ENCODE measurements at places on chromosomes 5 and 9.

DNA sequence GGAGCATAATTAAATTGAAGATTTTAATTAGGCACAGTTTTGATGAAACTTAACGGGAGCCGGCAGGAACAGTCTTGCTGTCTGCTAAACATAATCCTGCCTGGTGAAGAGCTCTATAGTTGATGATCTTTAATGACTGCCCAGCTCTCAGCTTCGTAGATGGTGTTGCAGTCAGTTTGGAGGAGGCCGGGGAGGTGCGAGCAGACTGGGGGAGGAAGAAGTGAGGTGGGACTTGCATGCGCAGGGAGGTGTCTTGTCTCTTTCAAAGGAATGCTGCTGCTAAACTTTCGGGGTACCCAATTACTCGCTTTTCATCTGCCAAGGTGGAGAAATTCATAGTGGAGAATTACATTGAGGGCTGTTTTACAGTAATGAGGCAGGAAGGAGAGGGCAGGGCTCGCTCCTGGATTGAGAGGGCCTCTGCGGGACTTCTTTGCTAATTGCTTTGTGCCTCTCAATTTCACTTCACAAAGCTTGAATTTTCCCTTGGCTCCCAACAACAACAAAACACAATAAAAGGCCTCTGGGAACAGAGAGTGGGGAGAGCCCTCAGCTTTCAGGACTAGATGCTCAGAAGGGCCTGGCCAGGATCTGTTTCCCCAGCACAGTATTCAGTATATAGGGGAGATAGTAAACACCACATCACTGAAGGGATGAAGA lies 257.9 kb upstream of the ADRA1B start:
- no peak for DNase-seq

DNA sequence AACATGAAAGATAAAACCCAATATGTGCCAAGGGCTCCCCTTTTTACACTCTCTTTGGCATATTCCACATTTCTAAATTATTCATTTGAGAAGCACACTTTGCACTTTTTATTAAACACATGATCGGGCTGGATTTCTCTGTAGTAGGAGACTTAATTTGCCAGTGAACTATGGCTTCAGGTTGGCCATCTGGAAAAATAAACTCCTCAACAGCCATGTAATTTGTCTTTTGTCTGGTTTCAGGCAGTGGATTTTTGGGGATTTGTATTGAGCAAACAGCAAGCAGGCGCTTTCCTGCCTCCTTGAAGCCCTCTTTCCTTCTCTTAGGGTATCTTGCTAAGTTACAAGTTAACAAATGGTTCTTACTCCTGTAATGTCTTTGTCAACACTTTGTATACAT lies 73.0 kb upstream of the DMRTA1 start:
- no peak for DNase-seq

- DNase-seq: no peak
These were observed 234.6 kb upstream of the CD180 start for GRCh38 chr5:67431191-67431590.

DNA sequence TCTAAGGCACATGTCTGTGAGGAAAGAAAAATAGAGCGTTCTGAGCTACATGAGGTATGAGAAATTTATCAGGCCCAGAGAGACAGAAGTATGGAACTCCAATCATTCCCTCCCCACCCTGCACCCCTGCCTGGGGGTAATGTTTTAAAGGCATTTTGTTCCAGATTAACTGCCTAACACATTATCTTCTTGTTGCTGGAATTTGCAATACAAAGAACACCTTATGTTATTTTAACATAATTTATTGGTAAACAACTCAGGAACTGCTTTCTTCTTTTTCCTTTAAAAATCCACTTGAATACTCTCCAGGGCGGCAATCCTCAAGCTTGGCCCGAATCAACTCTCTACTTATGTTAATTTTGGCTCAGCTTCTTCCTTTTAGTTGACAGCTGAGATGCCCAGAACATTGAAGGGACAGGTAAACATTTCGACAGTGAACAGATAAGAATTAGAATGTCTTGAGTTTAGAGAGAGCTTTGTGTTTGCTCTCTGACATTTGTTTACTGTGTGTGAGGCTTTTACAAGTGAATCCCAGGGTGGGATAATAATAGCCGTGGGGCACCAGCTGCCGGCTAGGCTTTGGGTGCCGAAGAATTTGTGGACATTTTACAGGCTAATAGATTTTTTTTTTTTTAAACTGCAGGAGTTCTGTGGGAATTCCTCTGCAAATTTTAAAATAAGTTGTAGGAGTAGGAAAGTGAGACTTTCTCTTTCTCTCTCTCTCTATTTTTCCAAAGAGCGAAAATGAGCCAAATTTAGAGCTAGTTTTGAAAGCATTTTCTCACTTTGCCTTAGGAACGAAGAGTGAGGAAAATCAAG lies 96.4 kb upstream of the TAF11L2 start:
- no peak for DNase-seq

DNA sequence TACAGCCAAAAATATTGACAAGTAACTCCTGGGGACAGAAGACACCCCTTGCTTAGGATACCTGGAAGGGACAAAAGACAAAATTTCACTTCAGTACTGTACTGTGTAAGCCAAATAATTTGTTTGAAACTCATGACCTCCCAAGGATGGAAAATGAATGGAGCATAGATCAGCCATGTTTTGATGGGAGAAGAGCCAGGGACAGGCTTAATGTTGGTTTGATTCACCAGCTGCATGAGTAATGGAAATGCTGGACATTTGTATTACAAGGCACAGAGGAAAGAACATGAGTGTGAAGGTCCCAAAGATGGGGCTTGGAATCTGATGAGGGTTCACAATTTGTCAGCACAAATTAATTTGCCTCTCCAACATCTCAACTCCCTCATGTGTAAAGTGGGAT lies 122.8 kb downstream of the ENC1 start:
- no peak for DNase-seq

DNA sequence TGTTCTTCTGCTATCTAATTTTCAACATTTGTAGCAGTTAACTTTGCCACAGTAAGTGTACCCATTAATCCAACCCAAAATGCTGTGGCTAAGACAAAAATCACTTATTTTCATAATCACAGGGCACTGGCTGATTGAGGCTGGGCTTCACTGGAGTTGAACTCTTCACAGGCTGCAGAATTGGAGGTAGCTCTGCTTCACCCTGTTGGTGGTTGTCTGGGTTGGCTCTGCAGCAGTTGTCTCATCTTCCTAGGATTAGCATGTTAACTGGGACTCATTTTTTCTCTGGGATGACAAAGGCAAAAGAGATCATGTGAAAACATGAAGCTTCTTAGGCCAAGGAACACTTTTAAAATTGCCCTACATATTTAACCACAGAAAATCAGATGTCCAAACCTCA lies 518.9 kb downstream of the TLR4 start:
- no peak for DNase-seq

DNA sequence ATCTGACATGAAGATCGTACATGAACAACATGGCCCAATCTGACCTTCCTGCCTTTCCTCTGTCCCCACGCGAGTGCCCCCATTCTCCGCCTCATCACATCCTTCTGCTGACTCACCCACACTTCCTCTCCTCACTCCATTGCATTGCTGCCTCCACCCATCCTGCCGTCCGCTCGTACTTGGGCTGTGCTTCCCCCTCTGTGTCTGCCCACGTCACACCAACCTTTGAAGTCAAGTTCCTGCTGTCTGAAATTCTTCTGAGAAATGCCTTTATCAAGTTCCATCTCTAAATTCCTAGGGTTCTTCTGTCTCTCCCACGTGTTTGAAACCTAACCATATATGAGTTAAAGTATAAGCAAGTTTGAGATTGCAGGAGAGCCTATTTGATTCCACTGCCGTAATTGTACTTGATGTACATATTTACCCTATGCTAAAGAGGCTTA lies 18.0 kb upstream of the STARD4 start:
- peak; percentile 54 for DNase-seq

DNA sequence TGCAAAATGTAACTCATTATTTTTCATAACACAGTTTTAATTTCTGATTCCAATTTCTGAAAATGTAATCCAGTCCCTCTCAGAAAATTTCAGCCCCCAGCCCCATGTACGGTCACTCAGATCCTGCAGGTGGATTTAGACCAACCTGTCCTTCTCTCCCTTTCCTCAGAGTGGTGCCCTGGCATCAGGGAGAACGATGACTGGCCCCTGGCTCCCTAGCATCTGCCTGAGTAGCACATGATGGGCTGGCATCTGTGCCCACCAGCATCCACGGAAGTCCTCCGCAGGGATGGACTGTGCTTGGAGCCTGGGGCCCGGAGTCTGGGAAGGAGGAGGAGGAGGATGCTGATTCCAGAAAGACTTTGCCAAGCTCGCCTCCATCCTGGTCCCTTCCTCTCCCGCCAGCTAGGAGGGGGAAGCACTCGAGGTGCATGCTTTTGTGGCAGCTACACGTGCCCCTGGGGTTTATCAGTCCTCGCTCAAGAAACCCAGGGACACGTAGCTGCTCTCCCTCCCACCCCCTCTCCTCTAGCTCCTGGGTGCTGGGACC lies 54.4 kb upstream of the RUFY1 start:
- DNase-seq: no peak

DNA sequence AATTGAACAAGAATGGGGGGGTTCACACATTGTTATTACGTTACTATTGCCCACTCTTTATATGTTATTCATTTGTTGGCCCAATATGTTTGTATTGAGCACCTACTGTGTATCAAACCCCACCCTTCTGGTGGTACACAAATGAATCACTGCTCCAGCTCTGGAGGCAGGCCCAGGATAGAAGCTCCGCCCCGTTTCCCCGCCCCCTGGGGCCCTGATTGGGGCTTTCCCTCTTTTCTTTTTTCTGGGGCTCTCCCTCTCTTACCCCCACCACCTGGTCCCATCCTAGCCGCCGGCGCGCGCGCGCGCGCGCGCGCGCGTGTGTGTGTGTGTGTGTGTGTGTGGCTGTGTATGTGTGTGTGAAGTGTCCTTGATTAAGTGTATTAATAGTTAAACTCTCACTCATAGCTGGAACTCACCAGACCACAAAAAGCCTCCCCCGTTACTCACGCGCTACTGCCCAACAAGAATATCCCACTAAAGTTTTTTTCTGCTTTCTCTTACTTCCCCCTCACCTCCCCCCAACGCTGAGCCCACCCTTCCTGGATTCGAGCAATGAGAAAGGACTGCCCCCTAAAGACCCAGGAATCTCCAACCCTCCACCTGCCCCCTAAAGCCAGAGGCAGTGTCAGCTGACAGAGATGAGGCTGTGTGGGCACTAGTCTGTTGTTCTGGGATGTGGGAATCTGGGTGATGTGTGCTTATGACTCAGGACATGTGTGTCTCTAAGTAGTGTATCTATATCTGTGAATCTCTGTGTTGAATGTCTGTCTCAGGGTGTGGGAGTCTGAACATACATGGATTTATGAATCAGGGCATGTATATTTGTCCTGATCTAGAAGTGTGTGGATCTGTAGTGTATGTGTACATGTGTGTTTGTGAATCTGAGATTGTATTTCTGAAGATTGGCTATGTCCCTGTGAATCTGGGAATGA lies 4.0 kb downstream of the CXXC5 start:
- DNase-seq: peak; percentile 92

- no peak for DNase-seq
These were observed 70.6 kb upstream of the CKMT2 start for GRCh38 chr5:81162501-81162900.

GRCh38 chr9:111037356-111037707 lies 938 bp downstream of the LPAR1 start:
- DNase-seq: peak; percentile 36

GRCh38 chr9:14395317-14396082 lies 81.6 kb upstream of the NFIB start:
- no peak for DNase-seq

DNA sequence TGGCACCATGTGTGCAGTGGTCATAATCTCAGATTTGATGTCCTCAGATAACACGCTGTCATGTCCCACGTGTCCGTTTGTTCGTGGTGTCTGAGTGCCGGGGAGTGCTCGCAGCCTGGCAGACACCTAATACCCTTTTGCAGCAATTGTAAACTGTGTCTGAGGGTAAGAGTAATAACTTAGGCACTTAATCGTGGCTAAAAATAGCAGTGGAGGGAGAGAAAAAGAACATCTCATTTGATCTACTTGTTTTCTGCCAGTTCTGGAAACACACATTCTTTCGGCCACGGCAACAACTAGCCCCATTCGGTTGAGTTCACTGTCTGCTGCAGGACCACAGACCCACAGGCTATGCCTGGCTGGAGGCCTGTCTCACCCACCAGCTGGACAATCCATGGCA lies 16.5 kb downstream of the ADCY2 start:
- DNase-seq: no peak
